WTC11 (cell line): ENCODE measurements at places on chromosomes 1 and 21.

- DNase-seq: no peak
Observed at GRCh38 chr1:223087291-223088255, 55.5 kb downstream of the TLR5 start.

DNA sequence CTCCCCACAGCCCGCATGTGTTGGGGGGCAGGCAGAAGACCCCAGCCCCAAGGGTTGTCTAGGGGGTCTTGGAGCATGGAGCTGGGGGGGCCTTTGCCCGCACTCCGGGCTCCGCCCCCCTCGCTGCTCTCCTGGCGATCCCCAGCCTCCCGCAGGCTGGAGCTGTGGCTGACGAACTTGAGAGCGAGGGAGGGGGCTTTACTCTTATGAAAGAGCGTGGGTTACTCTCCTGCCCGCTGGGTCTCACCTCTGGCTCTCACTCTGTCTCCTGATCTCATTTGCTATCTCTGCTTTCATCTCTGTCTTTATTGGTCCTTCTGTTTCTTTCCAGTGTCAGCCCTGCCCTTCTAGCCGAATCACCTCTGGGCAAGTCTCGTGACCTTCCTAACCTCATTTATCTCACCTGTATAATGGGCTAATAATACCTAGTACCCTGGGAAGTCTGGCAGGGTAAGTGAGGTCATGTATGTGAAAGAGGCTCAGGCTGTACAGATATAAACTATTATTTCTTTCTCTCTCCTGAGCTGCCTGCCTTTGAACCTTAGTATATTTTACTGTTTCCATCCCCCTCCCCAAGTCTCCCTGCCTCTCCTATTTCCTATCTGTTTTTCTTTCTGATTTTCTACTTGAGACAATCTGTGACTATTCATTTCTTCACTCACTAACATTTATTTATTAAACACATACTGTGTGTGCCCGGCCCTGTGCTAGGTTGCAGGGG is 731 bp downstream of the EFNA4 start:
- no peak for DNase-seq

- no peak for DNase-seq
Observed at GRCh38 chr21:39533545-39534380, 79.0 kb upstream of the B3GALT5 start.

GRCh38 chr1:99218999-99219398 is 45.3 kb upstream of the PLPPR4 start:
- no peak for DNase-seq

GRCh38 chr1:47479664-47480063 is 41.8 kb downstream of the FOXD2 start:
- DNase-seq: no peak

DNA sequence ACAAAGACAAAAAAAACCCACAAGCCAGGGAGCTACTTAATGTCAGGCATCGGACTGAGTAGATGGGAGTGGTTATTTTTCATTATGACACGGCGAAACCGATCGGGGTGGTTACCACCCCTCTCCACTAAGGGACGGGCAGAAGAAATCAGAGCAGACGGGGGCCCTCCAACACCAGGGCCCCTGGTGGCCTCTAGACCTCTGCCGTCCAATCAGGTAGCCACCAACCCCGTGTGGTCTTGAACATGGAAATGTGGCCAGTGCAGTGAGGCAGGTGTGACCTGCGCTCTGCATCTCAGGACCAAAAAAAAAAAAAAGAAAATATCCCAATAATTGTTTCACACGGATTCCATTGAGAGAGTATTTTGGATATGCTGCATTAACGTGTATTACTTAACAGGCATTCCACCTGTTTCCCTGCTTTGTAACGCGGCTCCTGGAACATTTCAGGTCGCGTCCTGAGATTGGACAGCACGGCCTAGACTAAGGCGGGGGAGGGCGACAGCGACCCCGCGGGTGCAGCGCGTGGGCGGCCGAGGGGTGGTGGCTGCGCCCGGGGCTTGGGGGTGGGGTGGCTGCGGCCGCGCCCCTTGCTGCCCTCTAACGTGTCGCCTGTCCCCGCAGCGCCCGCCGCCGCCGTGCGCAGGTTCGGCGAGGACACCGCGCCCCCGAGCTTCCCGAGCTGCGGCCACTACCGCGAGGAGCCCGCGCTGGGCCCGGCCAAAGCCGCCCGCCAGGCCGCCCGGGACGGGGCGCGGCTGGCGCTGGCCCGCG is 48.3 kb downstream of the SIM2 start:
- DNase-seq: peak; percentile 28

DNA sequence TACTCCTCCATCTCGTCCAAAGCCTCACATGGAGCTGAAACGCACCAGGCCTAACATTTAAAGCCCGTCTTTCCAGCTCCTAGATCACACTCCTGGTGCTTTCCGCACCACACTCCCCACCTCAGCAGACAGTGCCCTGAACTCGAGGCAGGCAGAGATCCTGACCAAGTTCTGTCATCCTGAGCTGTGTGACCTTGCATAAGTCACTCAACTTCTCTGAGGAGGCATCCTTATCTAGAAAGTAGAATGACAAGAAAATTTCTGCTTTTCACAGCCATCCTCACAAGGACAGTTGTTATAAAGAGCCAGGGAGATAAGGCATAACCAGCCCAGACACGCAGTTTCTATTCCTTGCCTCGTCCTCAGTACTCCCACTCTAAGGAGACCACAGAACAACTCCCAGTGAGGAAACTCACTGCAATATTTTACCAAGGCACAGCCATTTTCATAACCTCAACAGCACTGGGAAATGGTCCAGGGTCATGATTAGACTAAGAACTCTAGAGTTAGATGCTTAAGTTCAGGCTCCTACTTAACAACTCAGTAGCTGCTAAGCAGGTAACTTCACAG is 3.1 kb downstream of the LRP8 start:
- no peak for DNase-seq

- peak; percentile 92 for DNase-seq
Observed at GRCh38 chr1:59814180-59814900, 409 bp upstream of the HOOK1 start.

DNA sequence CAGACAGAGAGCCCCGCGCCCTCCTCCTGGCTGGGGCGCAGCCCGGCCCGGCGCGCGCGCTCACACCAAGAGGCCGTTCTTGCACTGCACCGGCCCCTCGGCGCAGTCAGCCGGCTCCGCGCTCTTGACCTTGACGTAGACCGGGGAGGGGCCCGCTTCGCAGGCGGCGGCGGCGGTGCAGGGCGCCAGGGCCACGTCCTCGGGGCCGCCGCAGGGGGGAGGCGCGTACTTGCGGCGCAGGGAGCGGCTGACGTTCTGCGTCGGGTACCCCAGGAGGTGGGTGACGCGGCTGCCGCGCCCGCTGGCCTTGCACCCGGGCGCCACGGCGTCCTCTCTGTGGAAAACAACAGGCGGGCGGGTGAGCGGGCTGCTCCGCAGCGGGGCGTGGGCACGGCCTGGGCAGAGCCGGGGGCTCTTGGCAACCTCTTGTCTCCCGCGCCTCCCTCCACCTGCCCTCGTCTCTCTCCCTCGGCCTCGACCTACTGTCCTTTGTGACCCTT is 7.7 kb downstream of the VSIG8 start:
- DNase-seq: peak; percentile 68

- no peak for DNase-seq
Observed at GRCh38 chr1:9322661-9323244, 30.1 kb downstream of the SPSB1 start.

DNA sequence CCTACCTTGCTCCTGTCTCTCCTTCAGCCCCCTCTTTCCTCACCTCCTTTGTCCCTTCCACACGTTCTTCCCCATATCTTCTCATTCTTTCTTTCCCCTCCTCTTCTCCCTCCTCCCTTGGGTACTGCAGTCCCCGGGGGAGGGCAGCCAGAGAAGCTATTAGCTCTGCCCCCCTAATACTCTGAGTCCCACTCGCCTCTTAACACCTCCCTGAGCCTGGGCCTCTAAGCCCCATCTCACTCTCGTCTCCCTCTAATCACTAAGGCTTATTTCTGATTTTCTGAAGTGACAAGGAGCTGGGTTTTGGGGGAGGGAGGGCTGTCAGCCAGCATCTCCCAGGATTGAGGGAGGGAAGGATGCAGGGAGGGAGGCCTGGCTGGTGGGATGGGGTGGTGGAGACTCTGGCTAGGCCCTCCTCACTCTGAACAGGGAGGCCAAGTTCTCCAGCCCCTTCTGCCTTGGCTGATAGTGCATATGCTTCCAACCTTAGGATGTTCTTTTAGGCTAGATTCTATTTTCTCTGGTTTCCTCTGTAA is 25.6 kb upstream of the DMBX1 start:
- no peak for DNase-seq

DNA sequence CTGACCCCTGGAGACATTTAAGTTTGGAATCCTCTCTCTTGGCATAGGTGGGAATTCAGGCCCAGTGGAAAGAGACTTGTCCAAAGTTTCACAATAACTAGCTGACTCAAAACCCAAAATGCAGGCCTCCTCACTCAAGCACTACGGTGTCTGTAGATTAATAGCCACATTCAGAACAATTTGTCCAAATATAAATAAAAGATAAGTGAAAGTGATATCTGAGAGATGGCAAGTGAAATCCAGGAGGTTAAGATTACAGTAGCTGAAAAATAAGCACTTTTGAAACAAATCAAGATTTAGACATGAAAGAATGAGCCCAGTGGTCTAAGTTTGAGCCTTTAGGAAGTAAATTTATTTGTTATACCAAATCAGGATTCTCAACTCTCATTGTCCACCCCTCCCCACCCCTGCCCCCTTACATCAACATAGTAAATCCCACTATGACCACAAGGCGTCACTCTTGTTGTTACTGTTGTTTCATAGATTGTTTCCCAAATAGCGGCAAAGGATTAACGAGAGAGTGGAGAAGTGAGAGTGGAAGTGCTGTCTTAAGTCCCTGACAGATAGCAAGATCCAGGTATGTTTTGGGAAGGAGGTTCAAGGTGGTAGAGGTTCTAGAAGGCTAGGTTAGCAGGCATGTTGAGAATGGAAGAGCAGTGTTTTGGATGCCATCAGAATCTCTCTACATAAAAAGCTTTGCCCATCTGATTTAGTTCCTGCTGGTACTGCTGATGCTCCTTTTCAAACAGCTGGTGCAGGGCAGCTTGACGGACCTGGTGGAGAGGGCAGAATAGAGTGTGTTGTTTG is 7.1 kb upstream of the TPM3 start:
- peak; percentile 23 for DNase-seq

- no peak for DNase-seq
Observed at GRCh38 chr1:27882543-27882903, 10.2 kb downstream of the THEMIS2 start.

DNA sequence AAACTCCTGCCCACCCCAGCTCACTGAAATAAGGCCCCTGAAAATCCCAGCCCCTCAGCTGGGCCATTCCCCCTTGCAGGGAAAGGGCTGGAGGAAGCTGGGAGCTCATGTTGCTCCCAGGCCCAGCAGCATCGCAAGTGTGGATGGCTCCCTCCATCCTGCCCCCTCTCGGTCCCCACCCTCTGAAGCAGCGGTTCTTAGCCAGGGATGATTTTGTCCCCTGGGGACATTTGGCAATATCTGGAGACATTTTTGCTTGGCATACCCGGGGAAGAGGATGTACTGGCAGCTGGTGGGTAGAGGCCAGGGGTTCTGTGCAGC is 56.8 kb downstream of the PSMG1 start:
- DNase-seq: no peak

- no peak for DNase-seq
Observed at GRCh38 chr21:26067836-26068594, 102.6 kb downstream of the APP start.

GRCh38 chr1:111754984-111755330 is 744 bp upstream of the DDX20 start:
- no peak for DNase-seq

DNA sequence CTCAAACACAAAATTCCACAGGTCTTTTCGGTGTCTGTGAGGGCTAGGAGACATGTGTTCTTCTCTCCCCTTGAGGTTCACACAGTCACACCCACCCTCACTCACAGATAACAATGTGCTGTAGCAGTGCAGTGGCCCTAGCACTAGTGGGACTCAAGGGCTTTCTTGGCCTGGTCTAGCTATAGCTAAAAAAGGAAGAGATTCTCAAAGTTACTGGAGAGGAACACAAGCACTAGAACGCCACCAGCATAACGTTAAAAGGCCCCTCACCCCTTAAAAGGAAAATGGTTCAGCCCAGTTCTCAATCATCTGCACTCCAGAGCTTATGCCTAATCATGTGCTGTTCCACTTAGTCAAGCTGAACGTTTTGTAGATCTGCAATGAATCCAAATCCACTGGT is 39.5 kb downstream of the RGS8 start:
- no peak for DNase-seq

GRCh38 chr1:181504399-181504842 is 21.1 kb downstream of the CACNA1E start:
- DNase-seq: peak; percentile 52

GRCh38 chr1:208085655-208086515 is 158.3 kb downstream of the PLXNA2 start:
- no peak for DNase-seq
